Common myeloid progenitor, CD34-positive (primary cell): ENCODE measurements at places on chromosomes 5 and 9.

GRCh38 chr5:81225463-81225862 is 7.7 kb upstream of the CKMT2 start:
- no peaks in the 10 kb centered on the region for H3K4me1 ChIP-seq
- peak; percentile 63 for DNase-seq

GRCh38 chr5:172455511-172456061 is 1.3 kb upstream of the SH3PXD2B start:
- peaks cover 4% of the 10 kb centered on the region for H3K27me3 ChIP-seq
- peaks cover 32% of the 10 kb centered on the region for H3K4me1 ChIP-seq
- no peak overlapping the region for H3K4me3 ChIP-seq
- H3K27ac ChIP-seq, result no peak overlapping the region
- H3K36me3 ChIP-seq, result no peaks in the 10 kb centered on the region

GRCh38 chr9:136328622-136329041 is 1.3 kb downstream of the GPSM1 start:
- DNase-seq, result no peak
- peak overlapping the region; percentile 85 for H3K27ac ChIP-seq
- H3K4me3 ChIP-seq, result peak overlapping the region; percentile 81
- peaks cover 64% of the 10 kb centered on the region for H3K4me1 ChIP-seq
- H3K36me3 ChIP-seq, result no peaks in the 10 kb centered on the region

DNA sequence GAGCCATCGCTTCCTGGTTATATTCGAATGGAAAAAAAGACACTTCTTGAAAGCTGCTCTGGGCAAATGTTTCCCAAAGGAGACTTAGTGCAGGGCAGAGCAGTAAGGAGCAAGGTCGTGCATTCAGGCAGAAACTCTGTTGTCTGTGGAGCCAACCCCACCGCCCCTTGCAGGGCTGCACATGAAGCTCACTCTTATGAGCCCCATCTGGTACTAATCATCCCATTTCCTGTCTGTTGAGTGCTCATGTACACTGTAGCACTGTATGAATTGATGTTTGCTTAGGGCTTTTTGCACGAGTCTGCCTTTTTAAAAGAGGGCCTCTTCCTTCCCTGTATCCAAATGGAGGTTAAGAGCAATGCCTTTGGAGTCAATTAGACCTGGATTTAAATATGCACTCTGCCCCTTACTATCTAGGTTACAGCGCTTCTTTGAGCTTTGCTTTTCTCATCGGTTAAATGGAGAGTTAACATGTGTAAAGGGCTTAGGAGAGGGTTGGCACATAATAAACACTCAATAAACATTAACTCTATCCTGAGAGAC is 25.4 kb downstream of the HMHB1 start:
- H3K36me3 ChIP-seq, result no peaks in the 10 kb centered on the region
- DNase-seq, result no peak
- H3K4me3 ChIP-seq, result no peak overlapping the region
- no peaks in the 10 kb centered on the region for H3K4me1 ChIP-seq
- H3K27me3 ChIP-seq, result no peaks in the 10 kb centered on the region
